ENCODE measurements at places on chromosomes 3 and 15.
A peak's percentile ranks its signal among the peaks of the same experiment; 100 is the strongest.

DNA sequence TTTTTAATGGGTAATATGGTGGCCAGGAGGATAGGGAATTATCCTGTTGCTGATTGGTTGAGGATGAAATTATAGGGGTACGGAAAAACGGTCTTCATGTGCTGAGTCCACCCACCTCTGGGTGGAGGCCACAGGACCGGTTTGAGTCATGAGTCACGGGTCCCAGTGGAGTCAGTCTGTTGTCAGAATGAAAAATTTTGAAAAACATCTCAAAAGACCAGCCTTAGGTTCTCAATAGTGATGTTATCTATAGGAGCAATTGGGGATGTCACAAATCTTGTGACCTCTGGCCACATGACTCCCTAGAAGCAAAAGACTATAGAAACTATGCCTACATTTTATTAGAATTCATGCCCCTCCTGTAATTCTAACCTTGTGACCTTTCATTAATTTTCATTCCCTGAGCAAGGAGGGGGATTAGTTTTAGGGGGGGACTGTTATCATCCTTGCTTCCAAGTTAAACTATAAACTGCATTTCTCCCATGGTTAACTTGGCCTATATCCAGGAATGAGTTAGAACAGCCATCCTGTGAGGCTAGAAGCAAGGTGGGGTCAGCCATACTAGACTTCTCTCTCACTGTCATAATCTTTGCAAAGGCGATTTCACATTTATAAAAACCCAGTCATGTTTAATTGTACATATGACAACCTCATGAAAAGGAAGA, 101.2 kb downstream of the TCF12 start:
- no peak for DNase-seq

GRCh38 chr3:52234516-52235447, 4.2 kb downstream of the TWF2 start:
- no peak for DNase-seq

DNA sequence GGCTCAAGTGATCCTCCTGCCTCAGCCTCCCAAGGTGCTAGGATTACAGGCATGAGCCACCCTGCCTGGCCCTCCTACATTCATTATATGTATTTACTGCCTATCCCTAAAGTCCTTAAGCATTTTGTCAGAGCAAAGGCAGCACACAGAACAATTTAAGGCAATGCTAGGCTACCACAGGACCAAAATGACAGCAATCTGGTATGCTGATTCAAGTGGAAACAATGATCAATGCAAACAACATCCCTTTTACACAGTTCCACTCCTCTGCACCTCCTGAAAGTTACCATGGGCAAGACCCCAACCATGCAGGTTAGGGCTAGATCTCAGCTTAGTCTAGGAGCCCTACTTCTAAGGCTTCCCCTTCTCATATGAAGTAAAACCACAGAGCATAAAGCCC, 40.3 kb downstream of the SPG11 start:
- no peak for DNase-seq

DNA sequence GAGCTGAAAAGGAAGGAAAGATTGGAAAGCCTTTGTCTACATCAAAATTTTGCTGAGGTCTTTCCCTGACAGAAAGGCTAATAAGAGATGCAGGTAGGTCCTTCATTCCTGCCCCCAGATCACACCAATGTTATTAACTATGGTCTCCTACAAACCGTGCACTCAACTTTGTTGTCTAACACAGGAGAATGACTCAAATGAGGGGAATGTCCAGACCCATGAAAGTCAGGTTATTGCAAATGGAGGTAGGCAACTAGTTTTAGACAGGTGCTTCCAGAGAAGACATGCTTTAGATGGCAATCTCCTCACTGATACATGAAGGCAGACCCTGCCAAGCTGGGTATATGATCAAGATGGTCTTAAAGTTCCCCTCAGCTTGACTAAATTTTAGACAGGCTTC, 51.0 kb downstream of the NFKBIZ start:
- DNase-seq: no peak

DNA sequence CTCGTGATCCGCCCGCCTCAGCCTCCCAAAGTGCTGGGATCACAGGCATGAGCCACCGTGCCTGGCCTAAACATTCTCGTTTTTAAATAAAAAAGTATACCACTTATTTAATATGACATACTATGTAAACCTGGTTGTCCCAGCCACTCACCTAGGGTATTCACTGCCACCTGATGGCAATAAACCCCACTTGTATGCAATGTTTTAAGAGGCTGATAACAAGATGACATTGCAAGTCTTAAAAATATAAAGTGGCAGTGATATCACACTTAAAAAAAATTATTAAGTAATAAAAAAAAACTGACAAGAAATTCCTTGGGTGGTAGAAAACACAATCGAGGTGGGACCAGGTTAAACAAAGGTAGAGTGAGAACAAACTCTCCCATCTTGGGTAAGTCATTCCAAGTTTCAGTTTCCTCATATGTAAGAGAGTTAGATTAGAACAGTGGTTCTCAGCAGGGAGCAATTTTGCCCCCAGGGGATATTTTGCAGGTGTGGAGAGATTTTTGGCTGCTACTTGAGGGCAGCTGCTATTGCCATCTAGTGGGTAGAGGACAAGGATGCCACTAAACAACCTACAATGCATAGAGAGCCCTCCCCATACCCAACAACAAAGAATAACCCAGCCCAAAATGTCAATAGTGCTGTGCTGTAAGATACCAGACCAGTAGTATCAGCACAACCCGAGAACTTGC, 14.5 kb downstream of the ARF4 start:
- DNase-seq: no peak

- no peak for DNase-seq
These were observed 16.4 kb downstream of the TGM4 start for GRCh38 chr3:44890852-44891251.

DNA sequence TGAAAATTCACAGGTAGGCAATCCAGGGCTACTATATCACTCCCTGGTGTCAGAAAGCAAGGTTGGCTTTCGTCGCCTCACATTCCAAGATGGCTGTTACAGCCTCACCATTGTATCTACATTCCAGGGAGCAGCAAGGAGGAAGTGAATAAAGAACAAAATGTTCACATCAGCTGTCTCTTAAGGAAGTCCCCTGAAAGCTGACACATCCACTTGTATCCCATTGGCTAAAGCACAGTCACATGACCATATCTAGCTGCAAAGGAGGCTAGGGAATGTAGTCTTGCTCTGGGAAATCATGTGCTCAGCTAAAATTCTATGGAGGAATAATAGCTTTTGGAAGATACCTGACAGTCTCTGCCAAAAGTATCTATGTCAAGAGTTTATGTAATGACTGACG, 12.8 kb upstream of the GATA2 start:
- no peak for DNase-seq

DNA sequence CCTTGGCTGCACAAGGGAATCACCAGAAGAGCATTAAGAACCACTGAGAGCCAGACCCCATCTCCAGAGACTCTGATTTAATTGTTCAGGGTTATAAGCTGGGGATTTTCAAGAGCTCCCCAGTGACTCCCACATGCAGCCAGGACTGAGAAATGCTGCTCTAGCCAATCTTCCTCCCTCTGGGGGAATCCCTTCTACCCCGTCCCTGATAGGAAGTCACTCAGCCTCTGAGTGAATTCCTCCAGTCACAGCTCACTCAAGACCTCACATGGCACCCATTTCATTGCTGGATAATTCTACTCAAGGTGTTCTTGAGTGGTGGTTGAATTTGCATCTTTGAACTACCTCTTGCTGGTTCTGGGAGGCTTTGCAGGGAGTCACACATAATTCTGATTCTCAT, 10.7 kb downstream of the CCR3 start:
- DNase-seq: no peak

- no peak for DNase-seq
These were observed 45.7 kb downstream of the POC1A start for GRCh38 chr3:52108302-52109232.

DNA sequence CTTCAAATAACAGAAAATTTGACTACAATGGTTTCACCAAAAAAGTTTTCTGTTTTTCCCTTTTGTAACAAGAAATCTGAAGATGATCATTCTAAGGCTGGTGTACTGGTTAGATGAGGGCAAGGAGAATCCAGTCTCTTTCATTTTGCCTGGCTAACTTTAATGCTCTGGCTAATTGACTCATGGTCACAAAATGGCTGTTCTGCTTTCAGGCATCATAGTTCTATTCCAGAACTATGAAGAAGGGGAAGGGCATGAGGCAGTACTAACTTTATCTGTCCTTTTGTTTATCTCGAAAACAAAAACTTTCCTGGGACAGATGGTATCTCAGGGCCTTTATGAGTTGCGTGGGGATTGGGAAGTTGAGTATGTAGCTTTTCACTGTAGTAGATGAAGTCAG, 50.4 kb downstream of the SLC25A26 start:
- no peak for DNase-seq

- peak; percentile 53 for DNase-seq
These were observed 240.8 kb downstream of the NR1D2 start for GRCh38 chr3:24185738-24186384.

GRCh38 chr3:110969229-110970211, 102.1 kb upstream of the NECTIN3 start:
- DNase-seq: no peak

GRCh38 chr3:33541918-33542317, 101.7 kb upstream of the UBP1 start:
- DNase-seq: no peak

GRCh38 chr15:101242160-101242998, 9.5 kb downstream of the CHSY1 start:
- peak; percentile 30 for DNase-seq

- no peak for DNase-seq
These were observed 389.3 kb downstream of the GABRG3 start for GRCh38 chr15:27360316-27360715.

GRCh38 chr15:68409736-68410370, 22.1 kb downstream of the ITGA11 start:
- no peak for DNase-seq

DNA sequence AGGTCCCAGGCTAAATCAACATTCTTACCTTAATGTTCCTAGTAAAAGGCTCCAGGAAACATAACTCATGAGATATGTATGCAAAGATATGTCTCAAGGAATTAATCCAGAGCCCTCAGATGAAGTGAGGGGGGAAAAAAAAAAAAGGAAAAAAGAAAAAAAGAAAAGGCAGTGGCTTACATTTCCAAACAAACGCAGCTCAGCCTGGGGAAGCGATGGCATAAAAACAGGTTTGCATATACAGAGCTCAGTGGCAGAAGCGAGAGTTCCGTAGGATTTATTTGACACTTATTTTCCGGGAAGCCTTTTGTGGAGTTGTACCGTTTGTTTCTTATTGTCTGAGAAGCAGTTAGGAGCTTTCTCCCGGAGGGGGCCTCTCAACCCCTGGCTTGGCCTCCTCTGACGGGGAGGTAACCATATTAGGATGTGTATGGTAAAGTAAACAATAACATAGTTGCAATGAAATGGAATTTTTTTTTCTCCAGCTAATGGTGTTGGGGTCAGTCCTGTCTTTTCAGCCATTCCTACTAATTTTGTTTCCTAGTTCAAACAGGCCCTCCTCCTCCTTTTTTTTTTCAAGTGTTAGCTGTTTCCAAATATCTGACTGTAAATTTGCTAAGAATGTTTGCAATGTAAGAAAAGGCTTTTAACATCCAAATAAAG, 338.6 kb downstream of the FOXP1 start:
- DNase-seq: peak; percentile 47

- DNase-seq: no peak
These were observed 12.3 kb upstream of the FOXB1 start for GRCh38 chr15:59991834-59992233.

- DNase-seq: no peak
These were observed 639.4 kb upstream of the NAALADL2 start for GRCh38 chr3:174219738-174220137.

- DNase-seq: peak; percentile 68
These were observed 107.7 kb downstream of the IGF2BP2 start for GRCh38 chr3:185717121-185717520.

GRCh38 chr3:128786434-128787020, 60.5 kb downstream of the RAB7A start:
- peak; percentile 33 for DNase-seq

GRCh38 chr3:35448121-35448520, 191.2 kb upstream of the ARPP21 start:
- no peak for DNase-seq

GRCh38 chr15:101187820-101188636, 63.8 kb downstream of the CHSY1 start:
- DNase-seq: peak; percentile 63

DNA sequence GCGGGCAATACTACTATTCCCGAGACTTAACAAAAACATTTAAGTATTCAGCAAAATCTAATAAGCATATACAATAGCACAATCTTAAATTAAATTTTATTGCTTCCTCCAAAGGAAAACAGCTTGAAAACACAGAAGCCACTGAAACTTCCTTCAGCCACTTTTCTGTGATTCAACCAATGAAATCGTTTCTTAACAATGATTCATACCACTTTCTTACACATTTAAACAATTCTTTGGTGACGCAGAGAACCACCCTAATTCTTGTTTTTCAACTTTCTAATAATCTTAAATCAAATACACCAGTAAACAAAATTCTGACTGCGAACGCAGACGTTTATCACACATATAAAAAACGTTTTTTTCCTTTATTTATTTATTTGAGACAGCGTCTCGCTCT, 4.1 kb downstream of the TJP1 start:
- no peak for DNase-seq

- DNase-seq: no peak
These were observed 223.8 kb upstream of the SATB1 start for GRCh38 chr3:18648868-18649462.

DNA sequence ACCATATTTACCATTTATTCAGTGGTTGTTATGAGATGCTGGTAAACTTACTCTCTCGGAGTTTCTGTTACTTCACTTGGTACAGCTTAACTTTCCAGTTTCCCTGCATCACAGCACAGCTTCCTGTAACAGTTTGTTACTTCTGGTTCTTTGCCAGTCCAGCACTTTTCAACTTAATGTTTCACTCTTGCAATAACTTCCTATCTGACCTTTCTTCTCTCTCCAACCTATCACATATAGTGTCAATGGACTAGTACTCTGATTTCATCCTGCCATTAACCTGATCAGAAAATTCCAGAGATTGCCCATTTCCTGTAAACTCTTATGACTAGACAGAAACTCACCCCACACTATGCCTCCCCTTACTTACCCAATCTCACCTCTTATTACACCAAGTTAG, 3.9 kb upstream of the ATP11B start:
- no peak for DNase-seq

- no peak for DNase-seq
These were observed 18.6 kb downstream of the ARRDC4 start for GRCh38 chr15:97979140-97979520.

- DNase-seq: no peak
These were observed 11.2 kb downstream of the HERC1 start for GRCh38 chr15:63822580-63822979.

GRCh38 chr15:67833710-67834511, 5.9 kb downstream of the RNU6-1 start:
- DNase-seq: no peak

GRCh38 chr15:69736161-69736560, 283.5 kb downstream of the RPLP1 start:
- DNase-seq: no peak

- no peak for DNase-seq
These were observed 56.5 kb upstream of the SLC6A1 start for GRCh38 chr3:10935846-10936631.

GRCh38 chr15:81504170-81504905, 130.3 kb upstream of the TMC3 start:
- DNase-seq: peak; percentile 58
